Osteocyte (in vitro differentiated cells): ENCODE measurements at places on chromosomes 1 and 21.

GRCh38 chr1:192061556-192061955 lies 96.7 kb upstream of the RGS18 start:
- no peak overlapping the region for H3K27ac ChIP-seq
- H3K4me1 ChIP-seq = no peaks in the 10 kb centered on the region
- no peaks in the 10 kb centered on the region for H3K27me3 ChIP-seq
- H3K4me3 ChIP-seq = no peak overlapping the region

GRCh38 chr1:232589111-232589811 lies 40.7 kb downstream of the SIPA1L2 start:
- DNase-seq = no peak
- H3K27ac ChIP-seq = no peak overlapping the region
- no peaks in the 10 kb centered on the region for H3K27me3 ChIP-seq
- H3K36me3 ChIP-seq = peaks cover 5% of the 10 kb centered on the region
- H3K4me3 ChIP-seq = no peak overlapping the region

DNA sequence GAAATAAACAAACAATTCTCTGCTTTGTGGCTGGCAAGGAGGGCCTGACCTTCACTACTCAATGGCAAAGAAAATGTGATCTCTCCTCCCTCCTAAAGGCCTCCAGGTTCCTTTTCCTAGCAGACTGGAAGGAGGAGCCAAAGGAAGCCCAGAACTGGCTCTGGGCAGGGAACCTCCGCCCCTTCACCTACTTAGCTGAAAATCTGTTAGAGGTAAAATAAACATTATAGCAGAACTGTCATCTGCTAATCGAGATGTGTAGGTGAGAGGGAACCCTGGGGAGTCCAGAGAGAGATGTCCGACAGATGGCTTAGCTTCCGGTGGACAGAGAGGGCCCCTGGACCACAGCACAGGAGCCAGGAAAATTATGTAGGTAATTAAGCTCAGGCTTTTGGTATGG lies 75.2 kb upstream of the KCNA3 start:
- DNase-seq = no peak
- H3K36me3 ChIP-seq = no peaks in the 10 kb centered on the region
- no peak overlapping the region for H3K27ac ChIP-seq
- no peaks in the 10 kb centered on the region for H3K27me3 ChIP-seq
- H3K4me1 ChIP-seq = no peaks in the 10 kb centered on the region

DNA sequence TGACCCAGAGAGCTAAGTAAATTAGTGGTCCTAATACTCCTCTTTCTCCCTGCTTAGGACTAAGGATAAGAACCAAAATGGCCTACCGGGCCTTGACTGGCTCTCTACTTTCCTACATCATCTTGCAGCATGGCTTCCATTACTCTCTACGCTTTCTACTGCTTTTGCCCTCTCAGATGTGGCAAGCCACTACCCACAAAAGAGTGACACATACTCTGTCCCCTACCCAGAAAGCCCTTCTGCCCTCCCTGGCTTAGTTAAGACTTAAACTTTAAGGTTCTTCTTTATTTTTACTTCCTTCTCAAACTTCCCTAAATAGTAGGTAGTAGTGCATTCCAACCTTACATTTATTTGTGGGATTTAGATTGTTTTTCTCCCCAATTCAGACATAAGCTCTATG lies 228.1 kb downstream of the TPR start:
- no peak overlapping the region for H3K27ac ChIP-seq
- H3K4me1 ChIP-seq = peaks cover 26% of the 10 kb centered on the region
- no peak for DNase-seq
- no peak overlapping the region for H3K4me3 ChIP-seq
- no peaks in the 10 kb centered on the region for H3K27me3 ChIP-seq
- H3K36me3 ChIP-seq = peaks cover 55% of the 10 kb centered on the region

DNA sequence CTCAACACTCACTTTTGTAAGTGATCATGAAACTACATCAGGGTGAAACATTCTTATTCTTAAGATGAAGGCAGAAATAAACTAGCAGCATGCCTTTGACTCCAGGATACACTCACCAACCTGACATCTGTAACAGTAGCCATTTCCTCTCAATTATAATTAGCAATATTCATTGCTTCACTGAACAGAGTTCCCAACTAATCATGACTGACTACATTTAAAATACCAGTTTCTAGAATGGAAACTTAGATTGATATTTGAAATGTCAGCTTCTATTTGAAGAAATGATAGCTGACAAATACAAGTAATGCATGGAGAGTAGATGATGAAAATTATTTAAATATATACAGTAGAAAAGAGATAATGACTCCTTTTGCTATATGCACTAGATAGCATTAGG lies 1023.8 kb downstream of the MRPL39 start:
- H3K36me3 ChIP-seq = no peaks in the 10 kb centered on the region
- no peak overlapping the region for H3K27ac ChIP-seq
- DNase-seq = no peak
- H3K27me3 ChIP-seq = no peaks in the 10 kb centered on the region

DNA sequence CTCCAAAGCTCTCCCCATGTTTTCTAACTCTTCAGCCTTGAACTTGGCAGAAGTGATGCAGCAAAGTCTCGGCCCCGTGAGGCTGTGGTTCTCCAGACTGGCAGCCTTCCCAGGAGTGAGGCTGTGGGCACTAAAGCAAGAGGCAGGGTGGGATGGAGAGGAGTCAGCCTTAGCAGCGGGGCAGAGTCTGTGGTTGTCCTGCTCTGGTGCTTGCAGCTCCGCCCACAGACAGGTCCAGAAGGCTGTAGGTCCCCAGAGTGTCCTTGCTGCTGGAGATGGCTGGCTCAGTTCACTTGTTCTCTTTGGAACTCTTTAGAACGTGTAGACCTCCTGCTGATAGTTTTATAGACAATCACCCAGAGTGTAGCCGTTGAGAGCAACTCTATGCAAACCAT lies 142.6 kb downstream of the AJAP1 start:
- no peak overlapping the region for H3K4me3 ChIP-seq
- no peaks in the 10 kb centered on the region for H3K27me3 ChIP-seq
- H3K4me1 ChIP-seq = no peaks in the 10 kb centered on the region
- no peak overlapping the region for H3K27ac ChIP-seq

DNA sequence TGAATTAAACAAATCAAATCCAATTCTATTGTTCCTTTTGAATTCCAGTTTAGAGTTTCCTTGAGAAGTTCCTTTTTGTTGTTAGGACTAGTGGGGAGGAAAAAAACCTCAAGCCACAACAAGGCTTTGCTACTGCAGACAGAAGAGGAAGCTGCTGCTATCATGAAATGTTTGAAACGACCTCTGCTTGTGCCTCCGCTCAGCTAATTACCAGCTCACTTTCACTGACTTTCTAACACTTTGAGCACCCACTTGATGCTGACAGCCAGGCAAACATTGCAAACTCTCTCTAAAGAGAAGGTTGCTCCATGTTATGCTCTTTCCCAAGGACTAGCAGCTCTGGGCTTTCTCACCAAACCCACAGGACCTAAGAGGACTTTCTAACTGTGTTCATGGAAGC lies 203.9 kb upstream of the PROX1 start:
- no peaks in the 10 kb centered on the region for H3K27me3 ChIP-seq
- no peak for DNase-seq
- H3K27ac ChIP-seq = no peak overlapping the region
- no peak overlapping the region for H3K4me3 ChIP-seq

DNA sequence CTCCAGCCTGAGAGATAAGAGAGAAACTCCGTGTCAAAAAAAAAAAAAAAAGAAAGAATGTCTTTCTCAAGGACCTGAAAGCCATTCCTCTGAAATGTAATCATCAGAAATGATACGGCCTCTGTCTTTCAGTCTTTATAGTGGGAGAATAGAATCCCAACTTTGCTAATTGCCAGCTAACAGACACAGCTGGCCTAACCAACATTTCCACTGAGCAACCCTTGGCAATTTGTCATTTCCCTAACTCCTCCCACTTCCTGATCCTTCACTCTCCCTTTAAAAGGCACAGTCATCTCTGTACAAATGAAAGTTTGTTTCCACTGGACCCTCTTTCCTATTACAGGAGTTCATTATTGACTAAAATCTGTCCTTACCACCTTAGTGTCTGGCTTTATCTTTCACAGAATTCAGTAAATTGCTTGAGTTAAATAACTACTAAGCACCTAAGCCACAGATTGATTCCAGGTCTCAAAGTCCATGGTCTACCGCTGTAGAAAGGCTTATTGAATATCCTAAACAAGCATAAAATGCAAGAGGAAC lies 4.3 kb upstream of the CBR1 start:
- no peak overlapping the region for H3K4me3 ChIP-seq
- H3K27me3 ChIP-seq = no peaks in the 10 kb centered on the region
- no peaks in the 10 kb centered on the region for H3K36me3 ChIP-seq
- H3K4me1 ChIP-seq = peaks cover 12% of the 10 kb centered on the region
- peak; percentile 4 for DNase-seq

DNA sequence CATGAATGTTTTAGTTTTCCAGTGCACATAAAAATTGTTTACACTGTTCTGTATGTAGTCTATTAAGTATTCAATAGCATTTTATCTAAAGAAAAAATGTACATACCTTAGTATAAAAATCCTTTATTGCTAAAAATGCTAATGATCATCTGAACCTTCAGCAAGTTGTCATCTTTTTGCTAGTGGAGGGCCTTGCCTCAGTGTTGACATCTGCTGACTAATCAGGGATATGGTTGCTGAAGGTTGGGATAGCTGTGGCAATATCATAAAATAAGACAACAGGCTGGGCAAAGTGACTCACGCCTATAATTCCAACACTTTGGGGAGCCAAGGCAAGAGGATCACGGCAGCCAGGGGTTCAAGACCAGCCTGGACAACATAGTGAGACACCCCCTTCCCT lies 9.0 kb downstream of the DYNLT5 start:
- no peaks in the 10 kb centered on the region for H3K4me1 ChIP-seq

GRCh38 chr1:116989835-116990234 lies 11.7 kb upstream of the CD101 start:
- no peaks in the 10 kb centered on the region for H3K27me3 ChIP-seq
- H3K27ac ChIP-seq = no peak overlapping the region
- DNase-seq = no peak
- peaks cover 2% of the 10 kb centered on the region for H3K36me3 ChIP-seq

DNA sequence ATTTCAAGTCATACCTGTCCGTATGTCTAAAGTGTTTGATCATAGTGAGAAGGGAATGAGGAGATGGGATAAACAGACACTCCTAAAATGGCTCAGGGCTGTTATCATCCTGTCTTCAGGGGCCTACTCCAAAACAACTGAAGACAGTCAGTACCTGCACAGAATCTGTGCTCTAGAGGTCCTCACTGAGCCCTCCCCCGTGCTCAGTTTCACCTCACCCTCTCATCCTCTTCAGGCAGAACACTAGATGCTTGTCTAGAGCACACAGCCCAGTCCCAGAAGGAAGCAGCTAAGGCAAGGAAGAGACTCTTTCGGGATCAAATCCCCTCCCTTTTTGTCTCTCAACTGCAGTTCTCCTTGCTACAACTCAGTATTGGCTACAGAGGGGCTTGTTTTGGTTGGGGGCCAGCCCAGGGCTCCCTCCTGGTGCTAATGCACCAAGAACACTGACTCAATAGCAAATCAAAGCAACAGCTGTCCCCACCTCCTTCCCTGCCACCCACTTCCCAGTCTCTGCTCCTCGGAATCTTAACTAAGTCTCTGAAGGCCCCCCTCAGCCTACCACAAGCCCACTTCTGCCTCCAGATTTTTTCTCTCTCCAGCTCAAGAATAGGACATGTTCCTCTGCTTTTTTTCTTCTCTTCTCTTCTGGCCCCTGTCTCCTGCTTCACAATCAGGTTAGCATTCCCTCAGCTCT lies 10.1 kb downstream of the CADM3 start:
- DNase-seq = no peak
- no peaks in the 10 kb centered on the region for H3K36me3 ChIP-seq
- no peak overlapping the region for H3K27ac ChIP-seq
- H3K4me1 ChIP-seq = no peaks in the 10 kb centered on the region
- H3K4me3 ChIP-seq = no peak overlapping the region
- peaks cover 3% of the 10 kb centered on the region for H3K27me3 ChIP-seq

GRCh38 chr1:228370439-228370940 lies 36.1 kb downstream of the TRIM11 start:
- no peaks in the 10 kb centered on the region for H3K36me3 ChIP-seq
- no peak overlapping the region for H3K27ac ChIP-seq
- H3K4me1 ChIP-seq = peaks cover 2% of the 10 kb centered on the region
- no peak for DNase-seq

DNA sequence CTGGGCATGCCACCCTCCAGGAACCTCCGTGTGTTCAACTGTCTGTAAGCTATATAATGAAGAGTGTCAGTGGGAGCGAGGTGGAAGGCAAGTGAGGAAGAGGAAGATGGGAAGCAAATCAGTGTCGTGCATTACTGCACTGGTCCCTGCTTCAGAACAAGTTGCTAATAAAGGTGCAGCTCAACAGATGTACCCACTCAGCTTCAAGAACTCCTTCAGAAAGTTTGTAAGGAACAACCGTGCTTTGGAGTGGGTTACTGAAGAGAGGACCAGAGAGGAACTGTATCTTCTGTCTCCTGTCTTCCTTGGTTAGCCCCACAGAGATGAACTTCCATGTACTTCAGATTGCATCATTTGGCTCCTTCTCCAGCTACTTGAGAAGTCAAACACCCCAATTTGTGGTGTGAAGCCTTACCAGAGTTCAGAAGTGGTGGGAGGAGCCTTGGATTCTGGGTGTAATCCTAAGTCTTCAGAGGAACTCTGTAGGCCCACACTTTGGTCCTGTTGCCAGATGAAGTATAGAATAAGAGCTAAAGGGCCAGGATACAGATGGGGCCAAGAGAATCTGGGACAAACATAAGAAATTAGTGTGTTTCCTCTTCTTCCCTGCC lies 290.5 kb upstream of the PROX1 start:
- H3K27me3 ChIP-seq = no peaks in the 10 kb centered on the region
- no peak for DNase-seq
- no peak overlapping the region for H3K4me3 ChIP-seq
- no peaks in the 10 kb centered on the region for H3K36me3 ChIP-seq
- no peak overlapping the region for H3K27ac ChIP-seq

DNA sequence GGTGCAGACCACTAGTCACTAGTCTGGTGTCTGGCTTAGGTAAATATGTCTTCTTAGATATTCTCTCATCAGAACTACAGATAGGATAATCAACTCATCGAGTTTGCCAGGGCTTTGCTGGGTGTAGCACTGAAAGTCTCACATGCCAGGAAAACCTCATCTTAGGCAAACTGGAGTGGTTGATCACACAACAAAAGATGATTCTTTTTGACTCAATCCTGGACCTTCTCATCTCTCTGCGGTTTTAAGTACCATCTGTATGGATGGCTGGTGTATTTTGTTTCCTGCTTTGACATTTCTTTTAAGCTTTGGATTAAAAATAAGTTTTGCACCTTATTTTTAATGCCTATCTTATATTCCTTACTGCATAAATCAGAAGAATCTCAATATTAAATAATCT lies 11.3 kb downstream of the GBP2 start:
- no peak overlapping the region for H3K27ac ChIP-seq
- H3K4me3 ChIP-seq = no peak overlapping the region
- peaks cover 20% of the 10 kb centered on the region for H3K27me3 ChIP-seq

- no peak overlapping the region for H3K4me3 ChIP-seq
- H3K27ac ChIP-seq = no peak overlapping the region
- peaks cover 13% of the 10 kb centered on the region for H3K4me1 ChIP-seq
- no peak for DNase-seq
Measured at GRCh38 chr21:38140207-38140903, 116.4 kb upstream of the KCNJ15 start.

GRCh38 chr1:102852613-102853012 lies 255.7 kb downstream of the COL11A1 start:
- no peak for DNase-seq
- H3K4me3 ChIP-seq = no peak overlapping the region
- no peaks in the 10 kb centered on the region for H3K27me3 ChIP-seq
